ENCODE measurements at places on chromosomes 13 and 19. TPM values are rescaled to one million over a fixed set of nuclear protein-coding genes. Genes with fewer than 3 reads are reported as not detected.
A peak's percentile ranks its signal among the peaks of the same experiment; 100 is the strongest.

Gene AMH
- total RNA-seq = 0.24 TPM

DNA sequence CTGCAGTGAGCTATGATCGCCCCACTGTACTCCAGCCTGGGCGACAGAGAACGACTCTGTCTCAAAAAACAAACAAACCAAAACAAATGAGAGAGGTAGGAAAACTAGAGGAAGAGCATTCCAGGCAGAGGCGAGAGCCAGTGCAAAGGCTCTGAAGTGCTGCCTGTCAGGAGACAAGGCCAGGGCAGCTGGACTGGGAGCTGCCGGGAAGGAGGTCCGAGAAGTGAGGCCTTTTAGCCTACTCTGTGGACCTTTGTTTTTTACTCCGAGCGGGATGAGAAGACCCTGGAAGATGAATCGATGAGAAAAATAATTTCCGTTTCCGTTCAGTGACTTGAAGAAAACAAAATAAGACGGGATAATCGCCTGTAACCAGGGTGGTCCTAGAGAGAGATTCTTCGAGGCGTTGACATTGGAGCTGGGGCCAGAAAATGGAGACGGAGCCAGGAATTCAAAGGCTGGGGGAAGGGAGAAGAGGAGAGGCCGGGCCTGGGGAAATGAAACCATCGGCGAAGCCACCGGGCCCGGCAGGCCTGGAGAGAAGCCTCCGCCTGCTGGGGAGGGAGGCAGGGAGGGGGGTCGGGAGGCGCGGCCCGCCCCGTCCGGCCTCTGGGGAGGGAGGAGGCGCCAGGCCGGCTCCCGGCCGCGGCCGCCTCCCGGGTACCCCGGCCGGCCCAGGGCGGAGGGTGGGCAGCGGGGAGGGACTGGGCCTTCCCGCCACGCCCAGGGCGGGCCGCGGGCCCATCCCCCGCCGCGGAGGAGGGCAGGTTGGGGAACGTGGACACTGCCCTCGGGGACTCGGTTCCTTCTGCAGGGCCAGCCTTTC lies 7.8 kb upstream of the SERTAD1 start:
- DNase-seq = peak; percentile 92

DNA sequence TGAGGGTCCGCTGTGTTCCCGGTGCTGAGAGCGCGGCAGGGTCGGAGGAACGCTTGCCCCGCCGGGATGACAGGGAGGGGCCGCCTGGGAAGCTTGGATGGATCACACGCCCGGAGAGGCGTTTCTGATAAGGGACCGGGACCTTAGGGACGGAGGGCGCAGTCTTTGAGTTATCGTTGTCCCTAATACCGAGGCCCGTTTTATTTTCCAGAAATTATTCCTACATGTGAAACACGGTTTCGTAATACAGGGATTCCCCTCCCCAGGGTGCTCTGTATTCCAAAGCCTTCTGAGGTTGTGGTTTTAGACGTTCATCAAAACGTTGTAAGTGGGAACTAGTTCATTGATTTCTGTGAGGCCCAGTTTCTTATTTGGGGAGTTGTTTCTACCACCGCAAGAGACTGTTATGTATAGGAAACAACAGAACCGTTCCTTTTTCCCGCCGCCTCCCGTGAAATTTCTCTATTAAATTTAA lies 752 bp downstream of the PDCD5 start:
- peak; percentile 46 for DNase-seq

GRCh38 chr13:75687150-75687763 lies 51.1 kb downstream of the LMO7 start:
- DNase-seq = no peak

DNA sequence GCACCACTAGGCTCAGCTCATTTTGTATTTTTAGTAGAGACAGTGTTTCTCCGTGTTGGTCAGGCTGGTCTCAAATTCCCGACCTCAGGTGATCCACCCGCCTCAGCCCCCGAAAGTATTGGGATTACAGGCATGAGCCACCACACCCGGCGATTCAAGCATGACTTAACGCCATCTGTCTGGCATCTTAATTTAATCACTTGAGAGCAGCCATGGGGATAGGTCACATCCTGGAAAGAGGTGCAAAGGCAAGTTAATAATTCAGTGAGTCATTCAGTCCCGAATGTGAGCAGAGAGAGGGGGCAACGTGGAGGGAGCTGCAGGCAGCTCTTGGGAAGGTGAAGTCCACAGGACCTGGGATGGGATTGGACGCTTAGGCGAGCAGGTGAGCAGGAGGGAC lies 31.7 kb upstream of the USP29 start:
- DNase-seq = no peak

- DNase-seq = peak; percentile 91
Measured at GRCh38 chr19:2282062-2282861, at the start of gene PEAK3. TSS of gene PEAK3 (minus strand) at chr19:2282175. CDS start at chr19:2280931, 1,244 bp downstream.

DNA sequence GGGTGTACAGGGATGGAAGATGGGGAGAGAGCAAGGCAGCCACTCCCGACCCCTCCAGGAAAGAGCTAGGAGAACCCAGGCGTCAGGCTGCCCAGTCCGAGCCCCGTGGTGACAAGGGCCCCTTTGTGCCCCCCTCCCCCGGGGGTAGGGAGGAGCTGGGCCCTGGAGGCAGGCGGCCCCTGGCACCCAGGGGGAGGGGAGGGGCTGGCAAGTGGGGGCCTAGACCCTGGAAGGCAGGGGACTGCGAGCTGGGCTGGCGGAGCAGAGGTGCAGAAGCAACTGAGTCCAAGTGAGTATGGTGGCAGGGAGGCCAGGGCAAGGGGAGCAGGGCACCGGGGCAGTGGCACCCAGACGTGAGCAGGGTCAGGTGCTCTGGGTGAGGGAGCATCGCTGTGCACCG lies at the start of gene MAG:
Gene MAG (plus strand): TSS at position 246 of the 400 bp plus-strand sequence. CDS start 3,248 bp downstream, outside the sequence.
- no peak for DNase-seq

Measured in Right ventricle myocardium superior (tissue), 1 donor.